ENCODE measurements at places on chromosomes 3 and 15. TPM values are rescaled to one million over a fixed set of nuclear protein-coding genes. Genes with fewer than 3 reads are reported as not detected.

SYNM gene
- total RNA-seq: 7.2 TPM

THAP10 gene
- 1.7 TPM for total RNA-seq

GOLGA8J gene
- not detected for total RNA-seq

CHRM5 gene
- under 0.01 TPM for total RNA-seq

GOLGA6L6 gene
- not detected for total RNA-seq

GPR149 gene
- not detected for total RNA-seq

ACSBG1 gene
- total RNA-seq: not detected

SLC27A2 gene
- total RNA-seq: 0.16 TPM

EFHB gene
- total RNA-seq: under 0.01 TPM

TUSC7 gene
- total RNA-seq: not detected

WDR76 gene
- 4.5 TPM for total RNA-seq

FBXO40 gene
- total RNA-seq: not detected

KIF23 gene
- 10.5 TPM for total RNA-seq

C3orf22 gene
- total RNA-seq: not detected

GOLIM4 gene
- 43.6 TPM for total RNA-seq

INSYN1 gene
- total RNA-seq: 6.1 TPM

GOLGA8B gene
- total RNA-seq: 14.9 TPM

NRG4 gene
- total RNA-seq: not detected

LDHAL6B gene
- not detected for total RNA-seq

RAD54L2 gene
- 23.6 TPM for total RNA-seq
